Endodermal cell (in vitro differentiated cells): ENCODE measurements at places on chromosomes 4 and X.

DNA sequence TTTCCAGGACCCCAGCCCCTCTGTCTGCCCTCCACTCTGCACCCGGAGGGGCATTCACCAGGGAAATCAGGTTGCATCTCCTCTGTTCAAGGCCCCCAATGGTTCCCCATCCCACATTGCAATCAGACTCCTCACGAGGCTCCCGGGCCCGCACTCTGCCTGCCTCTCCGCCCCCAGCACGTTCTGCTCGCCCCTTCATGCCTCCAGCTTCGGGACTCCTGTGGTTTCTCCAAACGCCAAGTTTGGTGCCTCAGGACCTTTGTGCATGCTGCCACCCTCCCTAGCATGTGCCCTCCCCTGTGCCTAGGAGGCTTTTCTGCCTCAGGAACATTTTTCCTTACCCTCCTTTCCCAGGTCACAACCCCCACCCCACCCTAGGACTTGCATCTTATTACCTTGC is 183.6 kb upstream of the PSAPL1 start:
- DNase-seq, result no peak

- peak; percentile 50 for DNase-seq
These were observed 46.6 kb downstream of the CD40LG start for GRCh38 chrX:136694431-136695087.

GRCh38 chr4:140252742-140253555 is 99.0 kb upstream of the MAML3 start:
- DNase-seq, result peak; percentile 97

DNA sequence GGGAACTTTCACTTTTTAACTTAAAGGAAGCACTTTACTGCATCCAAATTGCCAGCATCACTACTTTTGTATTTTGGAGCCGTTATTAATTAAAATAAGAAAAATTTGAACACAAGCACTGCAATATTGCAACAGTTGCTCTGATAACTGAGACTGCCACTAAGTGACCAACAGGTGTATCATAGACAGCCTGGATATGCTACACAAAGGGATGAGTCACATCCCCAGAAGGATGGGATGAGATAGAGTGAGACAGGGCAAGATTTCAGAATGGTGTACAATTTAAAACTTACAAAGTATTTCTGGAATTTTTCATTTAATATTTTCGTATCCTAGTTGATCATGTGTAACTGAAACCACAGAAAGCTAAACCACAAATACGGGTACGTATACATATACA is 204.1 kb downstream of the MAPK10 start:
- DNase-seq, result no peak

GRCh38 chr4:172546782-172547181 is 621.8 kb upstream of the GALNT7 start:
- DNase-seq, result no peak

DNA sequence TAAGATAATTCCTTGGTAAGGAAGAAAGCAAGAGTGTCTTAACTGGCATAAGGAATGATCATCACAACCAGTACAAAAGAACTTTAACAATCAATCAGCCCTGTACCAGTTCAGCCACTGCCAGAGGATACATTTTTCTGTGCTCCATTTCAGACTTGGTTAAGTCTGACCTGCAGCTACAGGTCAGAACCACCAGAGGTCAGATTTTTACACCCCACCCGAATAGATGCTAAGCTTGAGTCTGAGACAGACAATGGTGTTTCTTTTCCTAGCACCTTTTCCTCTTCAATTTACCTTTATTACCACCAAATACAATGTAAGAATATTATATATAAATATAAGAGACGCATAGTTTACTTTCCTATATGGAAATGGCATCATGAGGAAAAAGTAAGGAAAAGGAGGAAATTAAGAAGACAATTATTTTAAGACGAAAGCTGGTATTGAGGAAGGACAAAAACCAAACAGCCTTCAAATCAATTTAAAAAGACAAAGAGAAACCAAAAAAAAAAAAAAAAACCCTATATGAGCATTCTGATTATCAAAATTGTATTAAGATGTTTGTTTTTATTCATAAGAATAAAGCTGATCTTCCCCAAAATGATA is 215.3 kb upstream of the TTC29 start:
- DNase-seq, result peak; percentile 65

DNA sequence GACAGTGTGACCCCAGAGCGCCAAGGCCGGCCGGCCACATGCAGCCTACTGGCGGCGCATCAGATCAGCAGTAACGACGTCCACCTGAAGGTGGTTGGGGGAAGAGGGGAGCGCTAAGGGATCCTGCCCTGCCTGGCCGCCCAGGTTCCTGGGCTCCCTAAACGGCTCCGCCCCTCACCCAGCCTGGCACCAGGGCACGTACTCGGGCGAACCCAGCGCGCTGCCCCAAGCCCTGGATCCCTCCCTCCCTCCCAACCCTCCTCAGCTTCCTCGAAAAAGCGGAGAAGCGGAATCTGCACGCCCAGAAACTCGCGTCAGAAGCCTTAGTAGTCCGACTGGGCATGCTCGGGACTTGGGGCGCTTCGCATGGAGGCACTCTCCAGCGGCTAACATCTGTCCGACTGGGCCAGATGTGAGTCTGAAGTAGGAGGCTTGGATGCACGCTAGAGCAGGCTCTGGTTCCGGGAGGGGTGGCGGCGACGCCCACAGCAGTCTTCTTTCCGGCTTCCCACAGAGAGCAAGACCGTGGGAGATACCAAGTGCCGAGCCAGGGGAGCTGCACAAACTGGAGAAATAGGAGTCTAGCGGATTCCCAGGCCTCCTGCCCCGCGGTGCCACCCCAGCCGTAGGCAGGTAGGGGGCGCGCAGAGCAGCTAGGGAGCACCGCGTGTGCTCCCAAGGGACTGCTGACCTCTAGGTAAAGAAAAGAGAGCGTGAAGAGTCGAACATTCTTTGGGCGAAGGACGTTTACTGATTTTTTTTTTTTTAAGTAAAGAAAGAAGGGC is 114.3 kb upstream of the TEX13C start:
- DNase-seq, result peak; percentile 88

GRCh38 chr4:76499461-76499860 is 64.4 kb downstream of the SHROOM3 start:
- DNase-seq, result no peak

GRCh38 chrX:150967786-150968185 is 15.3 kb upstream of the HMGB3 start:
- DNase-seq, result no peak

DNA sequence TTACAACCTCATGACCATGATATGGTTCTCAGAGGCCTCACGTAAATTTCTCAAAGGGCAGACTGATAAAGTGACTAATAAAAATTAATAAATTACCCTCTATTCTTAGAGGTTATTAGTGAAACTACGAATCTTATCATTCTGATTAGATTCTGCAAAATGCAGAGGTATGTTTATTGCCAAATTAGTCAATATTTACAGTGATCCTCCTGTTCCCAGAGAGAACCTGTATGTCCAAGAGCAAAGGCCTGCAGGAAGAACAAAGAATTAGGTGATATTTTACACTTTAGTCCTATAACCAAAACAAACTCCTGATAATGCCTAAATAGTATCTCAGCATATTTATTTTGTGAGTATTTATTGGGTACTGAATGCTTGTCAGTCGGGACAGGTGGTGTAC is 58.1 kb downstream of the FAM13A start:
- no peak for DNase-seq

DNA sequence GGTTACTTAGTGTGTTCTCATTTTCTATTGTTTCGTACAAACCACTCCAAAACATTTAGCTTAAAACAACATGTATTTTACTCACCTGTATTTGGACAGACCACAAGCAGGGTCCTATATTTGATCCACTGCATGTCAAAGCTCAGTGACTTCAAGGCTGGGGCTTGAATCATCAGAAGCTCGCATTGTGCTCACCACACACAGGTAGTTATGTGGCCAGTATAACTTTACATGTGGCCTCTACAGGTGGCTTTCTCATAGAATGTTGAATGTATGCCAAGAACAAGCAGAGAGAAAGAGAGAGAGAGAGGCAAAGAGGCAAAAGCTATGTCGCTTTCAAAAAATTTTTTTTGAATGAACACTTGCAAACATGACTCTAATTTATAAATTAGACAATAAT is 107.6 kb downstream of the QRFPR start:
- DNase-seq, result no peak

- DNase-seq, result no peak
These were observed 61.1 kb downstream of the FBXO8 start for GRCh38 chr4:174222266-174222872.

DNA sequence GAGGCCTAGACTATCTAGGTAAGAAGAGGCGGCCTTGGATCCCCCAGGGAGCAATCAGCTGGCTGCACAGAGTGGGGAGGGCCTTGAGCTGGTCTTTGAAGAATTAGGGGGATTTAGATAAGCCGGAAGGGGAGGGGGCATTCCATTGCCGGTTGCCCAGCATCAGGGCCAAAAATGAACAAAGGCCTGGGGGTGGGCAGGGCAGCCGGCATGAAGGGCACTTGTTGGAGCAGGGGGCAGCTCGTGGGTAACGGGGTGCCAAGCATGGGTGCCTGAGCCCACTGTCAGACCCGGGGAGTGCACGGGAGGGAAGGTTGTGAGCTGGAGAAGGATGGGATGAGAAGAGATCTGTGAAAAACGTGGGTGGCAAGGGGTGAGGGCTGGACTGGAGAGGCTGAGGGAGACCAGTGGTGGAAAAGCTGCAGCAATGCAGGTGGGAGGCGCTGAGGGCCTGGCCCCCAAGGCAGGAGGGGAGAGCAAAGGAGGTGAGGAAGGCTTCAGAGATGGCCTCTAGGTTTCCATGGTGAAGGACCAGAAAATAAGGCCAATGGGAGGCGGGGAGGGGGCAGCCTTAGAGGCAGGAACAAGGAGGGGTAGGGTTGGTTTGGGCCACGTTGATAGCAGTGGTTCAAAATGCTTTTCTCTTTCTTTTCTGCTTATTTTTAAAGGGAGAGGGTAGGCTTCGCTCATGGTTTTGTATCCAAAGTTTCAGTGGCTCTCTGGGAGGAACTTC is 8.6 kb downstream of the KLF3 start:
- peak; percentile 80 for DNase-seq

DNA sequence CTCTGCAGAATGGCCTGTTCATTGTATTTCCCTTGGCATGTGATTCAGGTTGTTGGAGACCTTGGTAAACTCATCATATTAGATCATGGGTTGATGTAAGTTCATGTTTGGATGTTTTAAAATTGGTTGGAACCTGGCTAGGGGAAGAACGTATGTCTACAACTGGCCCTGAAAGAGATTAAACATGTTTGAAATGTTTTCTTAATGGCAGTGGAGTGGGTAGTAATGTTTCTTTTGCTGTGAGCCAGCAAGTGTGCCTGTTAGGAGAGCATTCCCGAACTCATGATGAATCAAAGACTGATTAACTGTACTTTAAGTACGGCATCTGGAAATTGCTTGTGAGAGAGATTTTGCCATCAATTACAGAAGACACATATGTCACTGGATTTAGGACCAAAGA is 44.5 kb upstream of the SLC4A4 start:
- DNase-seq, result no peak

DNA sequence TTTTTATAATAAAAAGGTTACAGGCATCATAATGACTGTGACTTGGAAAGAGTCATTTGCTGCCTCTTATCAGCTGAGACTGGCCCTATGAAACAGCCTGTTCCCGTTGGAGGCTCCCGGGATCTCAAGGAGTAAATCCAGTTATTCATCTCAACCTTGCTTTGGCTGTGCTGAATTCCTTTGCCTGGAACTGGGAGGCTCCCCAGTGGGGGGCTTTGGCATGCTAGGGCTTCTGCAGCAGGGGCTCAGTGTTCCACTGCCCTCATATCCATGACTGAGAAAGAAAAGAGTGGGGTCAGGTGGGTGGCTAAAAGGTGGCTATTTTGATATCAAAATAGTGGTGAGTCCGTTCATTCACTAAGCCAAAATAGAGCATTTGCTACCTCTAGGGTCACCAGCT is 71.2 kb downstream of the TRPC5 start:
- DNase-seq, result peak; percentile 75

- DNase-seq, result no peak
These were observed 52.5 kb downstream of the MAGEB10 start for GRCh38 chrX:27860337-27860736.

DNA sequence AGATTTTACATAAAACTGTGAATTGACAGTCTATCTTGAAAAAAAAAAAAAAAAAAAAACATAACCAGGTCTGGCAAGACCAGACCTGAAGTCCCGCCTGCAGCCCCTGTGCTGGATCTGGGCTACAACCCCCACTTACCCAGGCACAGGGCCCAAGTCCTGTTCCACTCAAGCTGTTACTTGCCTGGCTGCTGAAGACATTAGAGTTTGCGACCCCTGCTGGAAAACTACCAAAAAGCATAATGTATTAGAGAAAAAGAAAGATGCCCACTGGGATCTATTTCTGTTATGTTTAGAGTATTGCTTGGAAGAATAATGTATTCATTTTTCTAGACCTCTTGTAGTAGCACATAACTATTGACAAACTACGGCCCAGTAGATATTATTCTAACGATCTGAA is 4.7 kb downstream of the HS3ST1 start:
- DNase-seq, result peak; percentile 81

- no peak for DNase-seq
These were observed 868.5 kb upstream of the SLIT2 start for GRCh38 chr4:19382993-19383756.

- no peak for DNase-seq
These were observed 9.8 kb downstream of the ATP2B3 start for GRCh38 chrX:153527208-153527607.

DNA sequence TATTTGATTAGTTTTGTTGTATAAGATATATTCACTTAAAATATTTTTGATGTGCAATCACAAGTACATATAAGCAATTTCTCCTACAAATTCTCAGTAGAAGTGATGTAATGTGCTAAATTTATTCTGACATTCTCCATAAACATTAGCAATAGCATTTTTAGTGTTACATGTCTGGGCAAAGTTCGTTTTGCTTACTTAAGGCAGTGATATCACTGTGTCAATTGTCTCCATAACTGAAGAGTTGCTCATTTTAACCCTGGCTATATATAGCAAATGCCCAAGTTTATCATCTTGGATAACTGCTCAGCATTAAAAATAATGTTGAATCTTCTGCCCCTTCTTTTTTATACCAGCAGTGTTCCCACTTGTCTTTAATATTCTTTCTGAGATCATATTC is 340.0 kb upstream of the NDST4 start:
- no peak for DNase-seq

GRCh38 chrX:115602308-115602707 is 41.3 kb downstream of the PLS3 start:
- no peak for DNase-seq

- DNase-seq, result peak; percentile 89
These were observed 1.4 kb downstream of the FGF2 start for GRCh38 chr4:122827879-122828601.

DNA sequence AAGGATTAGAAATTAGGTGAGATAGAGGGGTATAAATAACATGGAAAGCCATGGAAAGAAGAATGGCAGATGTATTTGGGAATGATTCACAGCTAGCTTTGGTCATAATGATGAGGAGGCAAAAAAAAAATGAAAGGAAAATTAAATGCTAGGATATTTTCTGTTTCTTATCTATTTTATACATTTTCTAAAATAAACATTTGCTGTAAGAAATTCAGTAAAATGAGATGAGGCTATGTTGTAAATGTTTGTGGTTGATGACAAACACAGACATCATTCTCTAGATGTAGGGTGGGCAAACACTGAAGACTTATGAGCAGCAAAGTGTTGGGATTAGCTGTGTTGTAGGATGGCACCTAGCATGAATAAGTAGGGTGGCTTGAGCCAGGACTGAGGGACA is 407.1 kb downstream of the IL15 start:
- no peak for DNase-seq
